ENCODE measurements at places on chromosomes 2 and 18.

DNA sequence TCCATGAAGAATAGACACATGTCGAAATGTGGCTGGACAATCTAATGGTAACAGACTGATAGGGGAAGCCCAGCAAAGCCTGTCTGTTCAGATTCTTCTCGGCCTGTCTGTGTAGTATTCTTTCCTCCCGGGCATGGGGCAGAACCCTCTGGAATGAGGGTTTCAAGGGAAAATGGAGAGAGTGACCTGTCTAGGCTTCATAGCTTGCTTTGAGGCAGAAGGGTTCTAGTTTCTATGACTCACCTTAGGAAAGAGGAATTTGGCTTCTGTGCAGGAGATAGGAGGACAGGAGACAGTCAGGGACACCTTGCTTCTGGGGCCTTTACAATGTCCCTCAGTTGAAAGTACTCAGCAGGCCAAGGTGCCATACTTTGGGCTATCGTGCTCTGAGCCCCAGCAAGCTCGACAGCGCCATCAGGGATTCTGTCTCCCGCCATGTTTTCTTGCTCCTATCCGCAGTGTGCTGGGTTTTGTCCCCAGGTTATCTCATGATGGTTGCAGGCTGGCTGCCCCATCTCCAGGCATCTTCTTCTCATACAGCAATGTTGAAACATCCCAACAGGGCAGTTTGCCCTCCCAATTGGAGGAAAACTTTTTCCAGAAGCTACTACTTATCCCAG lies 74.7 kb upstream of the TLK1 start:
- DNase-seq = no peak

- no peak for DNase-seq
These were observed 193.8 kb downstream of the LRRTM4 start for GRCh38 chr2:77328134-77328931.

DNA sequence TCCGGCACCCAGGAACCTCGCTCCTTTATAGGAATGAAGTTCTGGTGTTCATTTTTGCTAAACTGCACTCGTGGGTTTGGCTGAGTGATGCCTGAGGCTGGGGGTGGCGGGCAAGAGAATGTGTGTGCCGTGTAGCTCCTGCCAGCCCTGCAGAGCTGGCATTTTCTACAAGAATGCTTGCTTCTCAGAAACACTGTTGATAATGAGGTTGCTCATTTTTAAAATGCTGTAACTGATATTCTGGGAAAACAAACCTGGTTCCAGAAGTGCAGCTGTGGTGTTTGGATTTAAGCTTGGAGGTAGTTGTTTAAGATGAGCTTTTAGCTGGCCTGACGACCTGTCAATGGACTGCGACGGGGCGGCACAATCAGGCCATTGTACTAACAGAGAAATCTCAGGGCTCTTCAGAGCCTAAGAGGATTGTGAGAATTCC lies 511.9 kb upstream of the TNP1 start:
- no peak for DNase-seq

- DNase-seq = no peak
These were observed 184.8 kb upstream of the RAB12 start for GRCh38 chr18:8424481-8424880.

DNA sequence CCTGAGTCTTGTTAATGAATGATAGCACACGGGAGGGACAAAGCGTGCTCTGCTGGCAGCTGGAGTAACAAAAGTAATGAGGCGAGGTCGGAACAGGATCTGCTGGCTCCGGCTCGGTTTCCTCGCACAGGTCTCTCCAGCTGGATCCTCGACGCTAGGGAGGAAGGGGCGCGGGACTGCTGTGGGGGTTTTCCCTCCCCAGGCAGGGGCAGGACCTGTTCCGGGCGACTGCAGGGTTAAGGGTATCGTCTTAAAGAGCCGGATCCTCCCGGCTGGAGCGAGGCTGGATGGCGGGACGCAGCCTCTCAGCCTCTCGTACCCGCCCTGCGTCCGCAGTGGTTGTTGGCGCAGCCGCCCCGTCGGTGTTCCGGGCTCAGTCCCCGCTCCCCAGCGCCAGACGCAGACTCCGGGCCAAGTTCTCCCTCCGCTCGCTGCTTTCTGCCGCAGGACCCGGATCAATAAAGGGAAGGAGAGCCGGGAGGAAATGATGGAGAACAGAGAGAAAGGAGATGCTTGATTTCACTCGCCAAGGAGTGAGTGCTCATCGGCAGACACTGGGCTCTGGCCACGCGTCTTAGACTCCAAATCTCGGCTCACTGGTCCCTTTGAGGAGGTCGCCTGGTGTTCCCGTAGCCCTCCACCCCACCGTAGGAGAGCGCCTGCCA lies 1.1 kb upstream of the LIPG start:
- DNase-seq = peak; percentile 48

GRCh38 chr18:67476585-67476984 lies 39.9 kb downstream of the DSEL start:
- DNase-seq = no peak

DNA sequence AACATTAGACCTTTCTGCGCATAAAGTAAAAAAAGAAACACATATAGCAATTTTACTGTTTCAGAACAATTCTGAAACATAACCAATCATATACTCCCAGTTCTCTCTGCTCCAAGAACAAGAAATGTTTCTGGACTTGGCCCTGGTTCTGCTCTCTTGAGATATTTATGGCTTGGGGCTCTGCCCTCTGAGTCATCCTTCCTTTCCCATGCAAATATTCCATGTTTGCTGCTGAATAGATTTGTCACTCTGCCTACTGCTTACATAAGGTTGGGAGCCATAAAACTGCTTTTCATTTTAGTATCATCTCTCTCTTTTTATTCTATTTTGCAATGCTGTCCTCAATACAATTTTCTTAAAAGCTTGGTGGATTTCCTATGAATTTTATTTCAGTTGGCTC lies 499.6 kb upstream of the ACVR2A start:
- no peak for DNase-seq

GRCh38 chr2:200156166-200156835 lies 150.2 kb upstream of the SPATS2L start:
- DNase-seq = no peak

DNA sequence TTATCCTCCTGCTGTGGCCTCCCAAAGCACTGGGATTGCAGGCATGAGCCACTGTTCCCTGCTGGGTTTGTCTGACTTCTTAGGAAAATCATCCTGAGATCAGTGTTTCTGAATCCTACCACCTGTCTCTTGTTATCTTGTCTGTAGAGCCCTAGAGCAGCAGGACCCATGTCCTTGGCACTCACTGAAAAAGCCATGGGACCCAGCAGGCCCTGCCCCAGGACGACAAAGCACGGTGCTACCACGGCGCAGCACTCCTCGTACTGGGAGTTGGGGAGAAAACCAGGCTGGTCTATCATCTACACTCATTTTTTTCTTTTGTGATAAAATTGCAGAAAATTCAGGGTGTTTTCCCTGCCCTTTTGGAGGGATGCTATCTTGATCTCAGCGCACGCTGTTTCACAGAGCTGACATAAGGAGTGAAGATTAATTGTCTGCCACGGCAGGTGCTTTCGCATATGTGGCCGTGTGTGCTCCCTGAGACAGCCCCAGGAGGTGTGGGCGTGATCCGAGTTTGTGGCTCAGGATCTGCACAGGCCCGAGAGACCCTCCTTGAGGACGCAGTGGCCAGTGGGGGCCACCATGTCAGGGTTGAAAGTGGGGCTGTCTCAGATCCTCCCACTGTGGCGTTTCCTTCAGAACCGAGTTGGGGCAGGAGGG lies 179.1 kb downstream of the LDLRAD4 start:
- DNase-seq = no peak

- no peak for DNase-seq
These were observed 217.1 kb downstream of the MREG start for GRCh38 chr2:215796140-215796855.

GRCh38 chr18:32049393-32050171 lies 31.0 kb downstream of the RNF125 start:
- DNase-seq = no peak

DNA sequence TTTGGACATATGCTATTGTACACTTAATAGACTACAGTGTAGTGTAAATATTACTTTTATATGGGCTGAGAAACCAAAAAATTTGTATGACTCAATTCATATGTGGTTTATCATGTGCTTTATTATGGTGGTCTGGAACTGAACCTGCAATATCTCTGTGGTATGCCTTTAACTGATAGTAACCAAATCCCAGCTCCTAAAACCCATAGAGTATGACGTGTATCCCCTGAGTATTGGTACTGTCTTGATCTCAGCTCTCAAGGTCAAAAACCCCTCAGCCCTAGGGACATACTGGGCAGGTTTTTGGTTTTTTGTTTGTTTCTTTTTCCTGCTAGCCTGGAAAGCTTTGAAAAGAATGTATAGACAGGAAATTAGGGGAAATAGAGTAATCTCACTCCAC lies 42.2 kb upstream of the ARHGAP15 start:
- no peak for DNase-seq

DNA sequence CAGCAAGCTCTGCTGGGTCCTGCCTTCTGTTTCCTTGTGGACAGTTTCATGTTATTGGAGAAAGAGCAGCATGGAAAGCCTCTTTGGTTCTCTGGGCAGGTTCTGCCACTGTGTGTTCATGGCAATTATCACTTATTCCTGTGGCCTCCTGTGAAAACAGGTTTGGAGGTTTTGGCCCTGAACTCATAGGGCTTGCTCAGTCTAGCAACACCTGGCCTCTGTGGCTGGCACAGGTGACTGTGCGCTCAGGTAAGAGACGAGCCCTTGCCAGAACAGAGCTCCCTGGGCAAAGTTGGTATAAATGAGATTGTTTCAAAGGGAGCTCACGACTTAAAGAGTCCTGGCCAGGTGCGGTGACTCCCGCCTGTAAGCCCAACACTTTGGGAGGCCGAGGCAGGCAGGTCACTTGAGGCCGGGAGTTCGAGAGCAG lies 5.7 kb downstream of the CEP68 start:
- DNase-seq = no peak

DNA sequence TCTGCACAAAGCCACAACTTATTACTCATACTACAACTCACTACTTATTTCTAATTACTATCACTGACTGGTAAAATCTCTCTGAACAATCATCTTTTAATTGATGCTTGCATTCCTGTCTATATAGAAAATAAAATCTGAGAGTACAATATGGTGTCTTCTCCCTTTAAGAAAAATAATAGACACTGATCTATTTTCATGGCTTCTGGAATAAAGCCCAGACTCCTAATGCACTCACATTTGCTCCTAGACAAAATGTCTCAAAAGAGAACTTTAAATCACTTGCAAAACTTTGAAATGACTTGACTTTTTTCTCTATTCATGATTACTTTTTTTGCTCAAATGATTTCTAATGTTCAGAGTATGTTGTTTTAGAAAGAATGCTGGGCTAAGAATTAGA lies 28.7 kb downstream of the ESCO1 start:
- DNase-seq = no peak

- no peak for DNase-seq
These were observed 10.0 kb upstream of the ASAP2 start for GRCh38 chr2:9196637-9197036.

DNA sequence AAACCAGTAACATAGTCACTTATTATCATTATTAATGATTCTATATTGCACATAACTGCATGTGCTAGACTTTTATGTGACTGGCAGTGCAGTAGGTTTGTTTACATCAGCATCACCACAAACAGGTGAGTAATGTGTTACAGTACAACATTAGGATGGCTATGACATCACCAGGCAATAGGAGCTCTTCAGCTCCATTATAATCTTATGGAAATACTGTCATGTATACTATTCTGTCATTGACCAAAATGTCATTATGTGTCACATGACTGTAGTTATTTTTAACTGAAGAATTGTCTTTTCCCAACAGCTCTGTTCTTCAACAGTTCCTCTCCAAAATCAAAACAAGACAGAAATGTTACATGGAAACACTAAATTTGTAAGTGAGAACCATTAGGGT lies 96.3 kb downstream of the C18orf54 start:
- no peak for DNase-seq

GRCh38 chr2:157837851-157838441 lies 38.2 kb downstream of the ACVR1 start:
- DNase-seq = no peak

DNA sequence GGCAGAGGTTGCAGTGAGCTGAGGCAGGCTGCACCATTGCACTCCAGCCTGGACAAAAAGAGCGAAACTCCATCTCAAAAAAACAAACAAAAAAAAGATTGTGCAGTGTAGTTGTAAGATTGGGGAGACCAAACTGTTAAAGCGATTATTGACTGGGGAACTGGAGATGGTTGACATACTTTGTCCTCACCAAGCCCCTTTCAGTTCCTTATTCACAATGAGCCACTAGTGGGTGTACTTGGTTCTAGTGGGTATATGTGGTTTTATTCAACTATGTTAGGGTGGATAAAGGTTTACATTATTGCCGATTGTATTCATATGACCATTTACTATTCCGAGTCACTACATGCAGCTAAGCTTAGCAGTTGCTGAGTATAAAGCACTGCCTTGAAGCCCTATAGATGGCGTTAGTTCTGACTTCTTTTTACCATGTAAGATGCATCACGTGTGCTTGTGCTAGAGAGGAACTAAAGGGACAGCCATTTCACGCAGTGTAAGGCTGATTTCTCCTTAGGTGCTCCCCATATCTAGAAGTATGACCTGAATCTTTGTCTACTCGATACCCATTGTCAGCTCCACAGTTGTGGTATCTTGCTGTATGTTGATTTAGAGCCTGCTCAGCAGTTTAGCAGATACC lies 12.1 kb downstream of the EIF4E2 start:
- no peak for DNase-seq

GRCh38 chr18:820591-821165 lies 8.6 kb upstream of the YES1 start:
- no peak for DNase-seq

GRCh38 chr18:8828300-8828699 lies 122.9 kb downstream of the MTCL1 start:
- DNase-seq = no peak

DNA sequence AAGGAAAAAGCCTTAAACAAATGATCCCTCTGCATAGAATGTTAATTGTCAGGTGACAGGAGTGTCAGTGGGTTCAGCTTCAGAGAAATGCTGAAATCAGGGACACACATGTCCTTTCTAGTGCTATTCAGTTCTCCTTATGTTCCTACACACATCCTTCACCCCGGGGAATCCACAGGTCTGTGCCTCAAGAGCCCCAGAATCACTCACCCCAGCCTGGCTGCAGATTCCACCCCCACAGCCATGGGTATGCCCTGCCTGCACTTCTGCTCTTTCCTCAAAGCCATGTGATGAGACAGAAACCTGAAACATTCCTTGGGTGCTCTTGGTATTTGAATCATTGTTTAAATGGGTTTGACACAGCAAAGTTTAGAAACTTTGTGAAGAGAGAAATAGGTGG lies 27.4 kb upstream of the FZD7 start:
- no peak for DNase-seq

- no peak for DNase-seq
These were observed 311.5 kb downstream of the DLGAP1 start for GRCh38 chr18:4143585-4143984.

GRCh38 chr2:227404585-227405271 lies 17.0 kb upstream of the SCYGR1 start:
- DNase-seq = no peak

- no peak for DNase-seq
These were observed 104.5 kb upstream of the TAF1B start for GRCh38 chr2:9738535-9739496.

GRCh38 chr18:79380816-79381806 lies 14.6 kb upstream of the NFATC1 start:
- peak; percentile 84 for DNase-seq

DNA sequence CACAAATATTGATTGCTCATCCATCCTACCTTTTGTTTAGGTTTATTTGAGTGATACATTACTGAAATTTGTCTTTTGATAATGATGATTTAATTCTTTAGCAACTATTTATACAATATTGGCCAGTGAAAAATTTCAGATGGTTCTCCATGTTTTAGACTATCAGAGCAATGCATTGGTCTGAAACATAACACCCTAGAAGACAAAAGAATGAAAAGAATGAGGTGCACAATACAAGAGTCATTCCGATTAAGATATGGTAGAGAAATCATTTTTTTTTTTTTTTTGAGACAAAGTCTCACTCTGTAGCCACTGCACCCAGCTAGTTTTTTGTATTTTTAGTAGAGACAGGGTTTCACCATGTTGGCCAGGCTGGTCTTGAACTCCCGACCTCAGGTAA lies 197.4 kb upstream of the FAM98A start:
- DNase-seq = no peak

All from mesothelial cell of epicardium (in vitro differentiated cells).